ENCODE measurements at places on chromosomes 6 and 20.

GRCh38 chr6:30618270-30618797, 694 bp downstream of the MRPS18B start:
- DNase-seq: no peak

GRCh38 chr6:25050356-25050755, 114.6 kb upstream of the RIPOR2 start:
- DNase-seq: no peak

DNA sequence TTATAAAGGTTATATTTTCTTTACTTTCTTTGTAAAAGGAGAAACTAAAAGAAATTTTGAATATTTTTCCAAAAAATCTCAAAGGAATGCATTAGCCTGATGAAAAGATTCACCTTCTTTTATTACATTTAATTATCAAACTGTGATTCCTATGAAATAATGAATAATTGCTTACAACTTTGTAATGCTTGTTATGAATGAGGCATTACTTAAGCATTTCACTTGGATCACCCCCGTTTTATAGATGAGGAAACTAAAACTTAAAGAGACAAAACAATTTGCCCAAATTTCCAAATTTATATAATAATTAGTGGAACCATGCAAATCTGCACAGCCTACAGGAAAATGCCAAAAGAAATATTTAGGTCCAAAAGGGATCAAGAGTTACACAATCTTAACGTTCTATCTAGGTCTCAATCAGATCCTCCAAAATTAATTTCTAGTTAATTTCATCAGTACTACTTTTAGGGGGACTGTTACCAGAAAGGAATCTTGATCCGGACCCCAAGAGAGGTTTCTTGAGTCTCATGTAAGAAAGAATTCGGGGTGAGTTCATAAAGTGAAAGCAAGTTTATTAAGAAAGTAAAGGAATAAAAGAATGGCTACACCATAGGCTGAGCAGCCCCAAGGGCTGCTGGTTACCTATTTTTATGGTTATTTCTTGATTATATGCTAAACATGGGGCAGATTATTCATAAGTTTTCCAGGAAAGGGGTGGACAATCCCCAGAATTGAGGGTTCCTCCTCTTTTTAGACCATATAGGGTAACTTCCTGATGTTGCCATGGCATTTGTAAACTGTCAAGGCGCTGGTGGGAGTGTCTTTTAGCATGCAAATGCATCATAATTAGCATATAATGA, 288.0 kb downstream of the ADGB start:
- DNase-seq: no peak

DNA sequence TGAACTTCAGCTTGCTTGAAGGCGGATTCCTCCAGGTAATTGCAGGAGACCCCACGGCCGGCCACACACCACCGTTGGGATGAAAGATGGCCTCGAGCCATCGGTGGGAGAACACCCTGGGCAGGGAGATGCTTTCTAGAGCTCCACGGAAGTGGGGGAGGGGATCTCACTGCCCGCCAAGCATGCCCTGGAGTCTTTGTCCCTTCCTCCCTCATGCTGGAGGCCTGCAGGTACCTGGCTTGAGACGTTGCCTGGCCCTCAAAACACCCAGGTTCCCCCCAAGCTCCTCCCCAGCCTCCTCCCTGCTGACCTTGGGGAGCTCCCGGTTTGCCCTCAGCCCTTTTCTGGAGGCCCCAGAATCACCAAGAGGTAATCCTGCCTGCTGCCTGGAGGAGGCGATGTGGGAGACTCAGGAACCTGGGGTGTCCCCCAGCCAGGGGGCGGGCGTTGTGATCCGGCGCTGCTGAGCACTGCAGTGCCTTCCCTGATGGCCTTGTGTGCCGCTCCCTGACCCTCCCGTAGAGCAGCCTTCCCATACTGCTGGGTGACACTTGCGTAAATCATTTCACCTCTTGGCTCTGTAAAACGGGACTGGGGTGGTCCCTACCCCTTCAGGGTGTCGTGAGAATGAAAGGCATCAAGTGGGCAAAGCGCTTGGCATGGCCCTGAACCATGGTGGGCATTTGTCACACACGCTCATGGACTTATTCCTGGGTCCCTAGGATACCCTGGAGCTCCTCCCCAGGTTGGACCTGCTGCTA, 91.4 kb downstream of the CEBPB start:
- DNase-seq: no peak
